Mucosa of gallbladder (tissue), 1 donor: ENCODE measurements at places on chromosomes 1 and 21. TPM values are rescaled to one million over a fixed set of nuclear protein-coding genes. Genes with fewer than 3 reads are reported as not detected.

GRIK1 gene
- total RNA-seq: not detected

LRRC53 gene
- not detected for total RNA-seq

UBR4 gene
- total RNA-seq: 167 TPM

GUCA2A gene
- 1.1 TPM for total RNA-seq

NUP210L gene
- total RNA-seq: 0.06 TPM

GBP6 gene
- total RNA-seq: not detected

SH2D5 gene
- 0.23 TPM for total RNA-seq
